RPMI8226 (cell line): ENCODE measurements at places on chromosomes 2 and 18.
A peak's percentile ranks its signal among the peaks of the same experiment; 100 is the strongest.

DNA sequence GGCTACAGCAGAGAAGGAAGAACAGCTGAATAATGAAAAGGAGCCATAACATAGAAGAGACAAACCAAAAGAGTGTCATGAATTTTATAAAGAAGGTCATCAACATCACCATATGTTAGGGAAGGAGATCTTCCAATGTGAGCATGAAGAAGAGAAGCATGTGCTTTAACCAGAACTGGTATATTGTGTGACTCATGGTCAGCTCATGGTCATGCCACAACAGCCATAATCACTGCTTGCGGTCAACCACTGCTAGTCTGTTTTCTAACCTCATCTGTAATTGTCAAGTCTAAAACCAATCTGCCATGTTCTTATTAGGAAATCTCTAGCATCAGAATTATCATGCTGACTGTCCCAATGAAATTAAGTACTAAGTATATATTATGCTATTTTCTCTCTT, 204.1 kb upstream of the VRK2 start:
- no peak for DNase-seq

- no peak for DNase-seq
These were observed 23.5 kb downstream of the TNS1 start for GRCh38 chr2:217979151-217979811.

- DNase-seq = peak; percentile 70
These were observed 48.8 kb downstream of the ADNP2 start for GRCh38 chr18:80157708-80158343.

GRCh38 chr18:49100226-49100968, 149.6 kb upstream of the SMAD7 start:
- DNase-seq = no peak

GRCh38 chr2:114001937-114002336, 112.0 kb downstream of the ACTR3 start:
- no peak for DNase-seq

DNA sequence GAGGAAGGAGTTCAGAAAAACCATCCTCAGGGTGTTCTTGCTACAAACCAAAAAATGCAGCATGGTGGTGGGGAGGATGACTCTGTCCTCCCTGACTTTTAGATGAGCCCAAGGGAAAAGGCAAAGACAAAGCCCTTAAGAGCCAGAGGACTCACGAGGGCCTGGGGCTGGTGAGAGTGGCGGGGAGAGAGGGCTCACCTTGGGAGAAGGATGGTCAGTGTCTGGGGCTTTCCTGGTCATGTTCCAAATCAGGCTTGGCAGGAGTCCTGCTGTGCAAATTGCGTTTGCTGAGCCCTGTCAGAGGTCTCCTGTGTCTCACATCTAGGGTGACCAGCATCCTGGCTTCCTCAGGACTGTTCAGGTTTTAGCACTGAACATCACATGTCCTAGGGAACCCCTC, 4.7 kb downstream of the UGT1A1 start:
- DNase-seq = no peak

- no peak for DNase-seq
These were observed 22.1 kb downstream of the GPR39 start for GRCh38 chr2:132438691-132439090.

- DNase-seq = no peak
These were observed 71.6 kb downstream of the ACKR3 start for GRCh38 chr2:236641051-236641726.

GRCh38 chr2:75076088-75076487, 117.6 kb downstream of the POLE4 start:
- no peak for DNase-seq

DNA sequence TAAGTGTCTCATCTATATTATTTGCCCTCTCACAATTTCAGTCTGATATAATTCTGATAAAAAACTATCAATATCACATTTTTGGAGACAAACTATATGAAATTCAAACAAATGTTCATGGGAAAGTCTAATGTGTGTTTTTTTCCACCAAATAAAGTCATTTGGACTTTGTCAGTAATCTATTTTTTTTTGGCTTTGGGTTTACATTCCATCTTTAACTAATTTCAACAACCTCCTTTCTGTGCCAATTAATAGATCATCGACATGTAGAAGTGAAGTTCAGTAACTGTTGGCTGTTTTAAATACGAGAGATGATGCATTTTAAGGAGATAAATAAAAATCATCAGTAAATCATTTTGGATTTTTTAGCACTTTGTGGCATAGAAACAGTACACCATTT, 1623.0 kb upstream of the ACVR2A start:
- DNase-seq = no peak

DNA sequence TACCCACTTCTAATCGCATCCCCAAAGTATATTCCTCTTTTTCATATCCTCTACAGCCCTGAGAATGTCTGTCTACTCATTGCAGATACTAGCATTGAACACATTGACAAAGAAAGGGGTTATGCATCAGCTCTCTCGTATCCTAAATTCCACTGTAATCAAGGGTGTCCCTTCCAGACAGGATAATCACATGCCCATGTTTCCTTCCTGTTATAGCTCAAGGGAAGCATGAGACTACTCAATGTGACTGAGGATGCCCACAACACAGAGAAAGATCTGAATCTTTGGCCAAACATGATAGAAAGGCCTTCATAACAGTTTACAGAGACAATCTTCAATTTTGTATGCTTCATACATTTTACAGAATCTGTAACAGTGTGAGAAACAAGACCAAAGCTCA, 69.2 kb downstream of the HIBCH start:
- DNase-seq = no peak

- DNase-seq = no peak
These were observed 13.7 kb upstream of the FAHD2A start for GRCh38 chr2:95388856-95389244.

GRCh38 chr2:187435756-187436155, 12.3 kb downstream of the CALCRL start:
- no peak for DNase-seq

- DNase-seq = no peak
These were observed 67.5 kb upstream of the FN1 start for GRCh38 chr2:215503381-215503780.

GRCh38 chr18:21735452-21736015, 5.1 kb upstream of the MIB1 start:
- DNase-seq = peak; percentile 94

DNA sequence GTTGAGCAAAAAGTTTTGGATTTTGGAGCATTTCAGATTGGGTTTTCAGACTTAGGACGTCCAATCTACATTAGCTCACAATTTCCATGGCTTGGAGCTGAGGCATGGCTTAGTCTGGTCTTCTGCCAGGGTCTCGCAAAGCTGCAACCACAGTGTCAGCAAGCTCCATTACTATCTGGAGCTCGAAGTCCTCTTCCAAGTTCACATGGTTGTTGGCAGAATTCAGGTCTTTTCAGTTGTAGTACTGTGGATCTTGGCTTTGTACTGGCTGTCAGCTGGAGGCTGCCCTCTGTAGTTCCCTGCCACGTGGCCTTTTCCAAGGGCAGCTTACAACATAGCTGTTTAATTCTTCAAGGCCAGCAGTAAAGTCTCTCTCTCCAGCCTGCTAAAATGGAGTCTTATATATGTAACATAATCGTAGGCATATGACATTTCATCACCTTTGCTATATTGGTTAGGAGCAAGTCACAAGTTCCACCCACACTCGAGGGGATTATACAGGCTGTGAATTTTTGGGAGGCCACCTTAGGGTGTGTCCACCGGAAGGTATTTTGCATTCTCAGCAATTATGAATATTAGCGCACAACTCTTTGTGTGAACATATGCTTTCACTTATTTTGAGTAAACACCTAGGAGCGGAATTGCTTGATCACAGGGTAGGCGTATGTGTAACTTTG, 41.5 kb upstream of the EPC2 start:
- DNase-seq = no peak

DNA sequence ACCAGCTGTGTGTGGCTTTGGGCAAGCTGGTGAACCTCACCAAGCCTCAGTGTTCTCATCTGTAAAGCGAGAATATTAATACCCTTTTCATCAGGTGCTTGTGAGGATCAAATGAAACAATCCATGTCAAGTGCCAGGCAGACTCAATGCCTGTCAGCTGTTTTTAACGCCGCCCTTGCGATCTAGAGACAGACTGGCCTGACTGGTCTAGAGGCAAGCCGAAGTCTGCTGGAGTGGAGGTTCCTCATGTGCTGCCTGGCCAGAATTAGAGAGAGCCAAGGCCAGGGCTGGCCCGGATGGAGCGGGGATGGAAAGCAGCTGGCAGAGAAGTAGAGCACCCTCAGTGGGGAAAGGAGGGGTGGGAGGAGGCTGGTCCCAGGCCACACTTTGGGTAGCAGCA, 74.5 kb upstream of the B3GNT7 start:
- no peak for DNase-seq

GRCh38 chr2:48790407-48791170, 35.1 kb upstream of the LHCGR start:
- no peak for DNase-seq

- no peak for DNase-seq
These were observed 165.3 kb downstream of the ARL4C start for GRCh38 chr2:234331566-234331965.

GRCh38 chr2:217839073-217839749, 163.6 kb downstream of the TNS1 start:
- no peak for DNase-seq

GRCh38 chr2:146572598-146572997, 1272.2 kb upstream of the ACVR2A start:
- no peak for DNase-seq

- DNase-seq = no peak
These were observed 193.5 kb upstream of the CCDC68 start for GRCh38 chr18:55152801-55153200.

DNA sequence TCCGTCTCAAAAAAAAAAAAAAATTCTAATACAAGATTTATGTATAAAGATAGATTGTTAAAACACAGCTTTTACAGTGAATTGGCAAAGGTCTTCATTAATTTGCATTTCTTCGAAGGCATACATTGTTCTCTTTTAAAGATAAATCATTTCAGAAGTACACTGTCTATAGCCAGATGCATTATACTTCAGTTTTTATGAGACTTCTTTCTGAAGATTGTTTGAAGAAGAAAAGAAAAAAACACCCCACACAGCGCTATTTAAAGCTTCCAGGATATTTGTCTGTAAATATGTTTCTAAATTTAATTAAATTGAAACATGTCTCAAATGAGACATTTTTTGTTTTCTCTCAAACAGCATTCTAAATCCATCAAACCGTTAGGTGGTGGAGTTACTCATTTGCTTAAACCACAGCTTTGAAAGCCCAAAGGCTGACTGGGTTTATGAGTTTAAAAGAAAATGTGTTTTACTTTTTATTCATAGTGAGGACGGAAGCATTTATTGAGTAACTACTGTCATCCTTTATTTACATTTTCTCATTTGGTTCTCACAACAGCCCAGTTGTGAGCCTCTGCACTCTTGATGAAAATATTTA, 42.4 kb upstream of the C1GALT1C1L start:
- no peak for DNase-seq

DNA sequence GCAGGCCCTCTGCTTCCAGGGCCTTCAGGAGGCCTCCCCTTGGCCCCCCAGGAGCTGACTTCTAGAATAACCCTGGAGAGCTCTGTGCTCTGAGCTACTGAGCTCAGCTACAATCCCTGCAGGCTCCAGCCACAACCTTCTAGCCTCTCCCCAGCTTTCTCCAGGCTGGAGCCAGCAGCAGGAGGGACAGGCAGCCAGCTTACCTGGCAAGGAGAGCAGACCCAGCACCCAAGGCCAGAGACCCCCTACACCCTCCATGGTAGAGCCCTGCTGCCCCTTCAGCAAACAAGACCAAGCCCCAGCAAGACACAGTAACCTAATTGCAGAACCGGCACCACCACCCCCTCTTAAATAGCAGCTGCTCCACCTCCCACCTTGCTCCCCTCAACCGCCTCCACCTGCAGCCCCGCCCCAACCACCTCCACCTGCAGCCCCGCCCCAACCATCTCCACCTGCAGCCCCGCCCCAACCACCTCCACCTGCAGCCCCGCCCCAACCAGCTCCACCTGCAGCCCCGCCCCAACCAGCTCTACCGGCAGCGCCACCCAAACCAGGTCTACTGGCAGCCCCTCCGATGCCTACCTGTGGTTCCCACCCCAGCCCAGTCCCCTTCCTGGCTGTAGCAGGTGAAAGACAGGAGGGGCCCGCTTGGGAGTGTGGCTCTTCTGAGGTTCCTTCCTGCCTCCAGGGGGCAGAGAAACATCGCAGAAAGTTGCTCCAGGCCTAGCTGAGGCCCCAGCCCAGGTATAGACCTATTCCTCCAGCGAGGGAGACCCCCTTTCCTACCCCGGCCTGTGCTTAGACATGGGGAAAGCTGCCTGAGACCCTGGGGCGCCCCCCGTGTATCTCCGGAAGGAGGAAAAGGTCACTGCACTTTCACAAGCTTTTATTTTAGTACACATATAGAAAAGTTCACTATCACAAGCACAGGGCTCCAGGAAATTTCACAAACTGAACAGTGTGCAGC, at the start of gene ASTL:
Gene ASTL, minus strand, starts transcription at position 324 of the 967 bp plus-strand sequence. Its CDS starts 66 bp downstream, at position 258.
- DNase-seq = peak; percentile 67

DNA sequence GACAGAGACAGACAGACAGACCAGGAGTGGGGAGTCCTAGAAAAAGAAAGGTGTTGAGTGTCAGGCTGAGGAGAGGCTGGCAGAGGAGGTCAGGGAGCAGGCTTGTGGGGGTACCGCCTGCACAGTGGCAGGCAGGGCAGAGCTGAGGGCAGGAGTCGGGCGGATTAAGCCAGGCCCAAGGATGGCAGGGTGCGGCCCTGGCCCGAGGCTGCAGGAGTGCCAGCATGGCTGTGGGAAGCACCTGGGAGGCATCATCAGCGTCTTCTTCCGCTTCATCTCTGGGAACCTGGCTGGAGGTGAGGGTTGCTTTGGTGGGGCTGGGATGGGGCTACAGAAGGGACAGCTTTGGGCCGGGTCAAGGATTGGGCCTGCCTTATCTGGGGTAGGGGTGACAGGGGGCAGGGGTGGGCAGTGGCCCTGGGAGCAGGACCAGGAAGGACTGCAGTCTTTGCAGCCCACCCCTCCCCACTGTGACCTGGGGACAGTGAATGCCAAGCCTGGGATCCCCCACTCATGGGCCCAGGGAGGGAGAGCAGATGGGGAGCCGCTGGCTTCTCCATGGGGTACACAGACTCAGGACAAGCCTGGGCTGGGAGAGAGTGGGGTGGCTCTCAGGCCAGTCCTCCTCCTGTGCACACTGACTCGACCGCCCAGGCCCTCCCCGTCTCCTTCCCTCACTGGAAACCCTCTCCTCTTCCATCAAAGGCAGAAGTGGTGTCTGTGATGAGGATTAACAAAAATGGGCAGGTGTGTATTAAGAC, 20.7 kb downstream of the KCNIP3 start:
- no peak for DNase-seq

GRCh38 chr2:218362606-218363005, 5.9 kb downstream of the CATIP start:
- DNase-seq = no peak

GRCh38 chr2:230774348-230774951, 61.8 kb downstream of the CAB39 start:
- DNase-seq = no peak
